NCI-H226 (cell line): ENCODE measurements at places on chromosomes 5 and 9.
A peak's percentile ranks its signal among the peaks of the same experiment; 100 is the strongest.

- DNase-seq, result no peak
These were observed 84.3 kb downstream of the DNAH5 start for GRCh38 chr5:13860146-13860545.

DNA sequence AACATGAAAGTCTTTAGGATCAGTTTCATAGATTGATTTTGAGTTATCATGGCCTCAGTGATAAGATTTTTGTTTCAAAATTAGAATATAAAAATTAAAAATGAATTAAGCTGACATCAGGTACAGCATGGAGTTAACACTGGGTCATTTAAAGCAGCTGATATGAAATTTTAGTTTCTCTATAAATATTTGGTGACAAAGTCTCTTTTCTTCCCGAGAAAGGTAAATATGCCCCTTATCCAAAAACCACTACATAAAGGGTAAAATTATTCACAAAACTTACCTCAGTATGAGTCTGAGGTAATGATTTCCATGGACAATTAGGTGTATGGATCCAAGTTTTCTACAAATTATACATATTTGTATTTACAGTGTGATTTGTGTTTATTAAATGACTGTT is 121.5 kb upstream of the PJA2 start:
- no peak for DNase-seq

- no peak for DNase-seq
These were observed 7.6 kb upstream of the UHRF2 start for GRCh38 chr9:6405371-6405770.

DNA sequence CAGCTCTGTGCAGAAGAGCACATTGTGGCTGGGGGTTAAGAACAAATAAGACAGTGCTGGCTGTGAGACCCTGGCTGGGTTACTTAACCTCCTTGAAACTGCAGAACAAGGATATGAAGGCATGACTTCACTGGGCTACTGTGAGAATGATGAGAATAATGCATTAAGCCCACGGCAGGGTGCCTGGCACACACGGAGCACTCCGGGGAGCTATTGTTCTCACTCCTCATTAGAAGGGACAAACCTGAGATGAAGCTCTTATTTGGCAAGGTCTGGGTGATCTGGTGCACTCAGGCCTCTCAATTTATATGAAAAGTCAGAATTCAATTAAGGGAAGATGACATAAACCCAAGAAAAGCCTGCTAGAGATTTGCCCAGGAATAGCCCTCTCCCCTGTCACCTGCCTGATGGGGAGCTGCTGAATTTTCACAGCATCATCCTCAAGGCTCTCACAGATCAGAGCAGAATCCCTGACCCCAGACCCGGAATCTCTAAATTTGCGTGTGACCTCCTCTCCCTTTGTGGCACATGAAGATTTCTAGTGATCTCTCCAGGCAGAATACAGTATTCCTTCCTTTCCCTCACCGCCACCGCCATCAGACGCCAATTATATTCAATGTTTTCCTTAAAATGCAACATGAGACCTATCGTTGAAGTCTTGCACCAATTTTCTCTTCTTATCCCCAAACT is 102.1 kb downstream of the COL23A1 start:
- DNase-seq, result no peak

GRCh38 chr9:28868228-28868990 is 1295.1 kb upstream of the C9orf72 start:
- DNase-seq, result no peak

DNA sequence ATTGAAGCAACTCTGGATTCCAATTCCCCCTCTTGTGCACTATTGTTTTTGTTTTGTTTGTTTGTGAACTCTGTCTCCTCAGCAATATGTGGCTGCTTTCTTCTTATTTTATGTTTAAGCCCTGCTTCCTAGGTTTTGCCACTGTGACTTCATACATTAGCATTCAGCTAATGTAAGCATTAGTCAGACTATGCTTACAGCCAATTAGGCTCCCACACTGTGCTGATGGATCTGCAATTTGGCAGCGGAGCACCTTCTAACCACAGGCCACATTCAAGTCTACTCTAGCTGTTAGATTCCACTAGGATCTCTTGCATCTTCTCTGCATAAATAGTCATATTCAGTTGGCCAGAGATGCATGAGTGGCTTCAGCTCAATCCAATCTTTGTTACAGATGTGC is 9.6 kb upstream of the BICD2 start:
- DNase-seq, result peak; percentile 73

DNA sequence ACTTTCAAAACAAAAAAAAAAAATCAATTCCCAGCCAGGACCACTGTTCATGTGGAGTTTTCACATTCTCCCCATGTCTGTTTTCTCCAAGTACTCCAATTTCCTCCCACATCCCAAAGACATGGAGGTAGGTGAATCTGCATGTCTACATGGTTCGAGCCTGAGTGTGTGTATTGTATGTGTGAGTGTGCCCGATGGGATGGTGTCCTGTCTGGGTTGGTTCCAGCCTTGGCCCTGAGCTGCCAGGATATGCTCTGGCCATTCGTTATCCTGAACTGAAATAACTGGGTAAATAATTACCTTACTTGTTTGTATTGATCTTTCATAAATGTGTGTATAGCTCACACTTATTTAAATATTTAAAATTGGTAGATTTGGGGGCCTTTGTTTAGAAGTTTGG is 452.3 kb upstream of the RORB start:
- no peak for DNase-seq

DNA sequence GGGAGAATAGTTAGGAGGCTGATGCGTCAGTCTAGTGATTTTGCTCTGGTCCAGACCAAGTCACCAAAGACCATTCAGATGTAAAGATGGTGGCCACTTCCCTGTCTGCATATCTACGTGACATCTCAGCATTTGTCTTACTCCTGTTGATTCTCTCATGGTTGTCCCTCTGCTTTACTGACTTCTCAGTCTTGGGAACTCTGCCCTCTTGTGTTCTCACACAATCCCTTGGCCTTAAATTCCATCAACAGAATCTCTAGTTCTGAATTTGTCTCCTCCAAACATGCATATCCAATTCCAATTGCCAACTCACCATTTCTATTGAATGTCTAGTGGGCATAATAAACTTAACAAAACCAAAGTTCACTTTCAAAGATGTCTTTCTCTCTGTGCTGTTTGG is 147.8 kb downstream of the SLC24A2 start:
- no peak for DNase-seq

DNA sequence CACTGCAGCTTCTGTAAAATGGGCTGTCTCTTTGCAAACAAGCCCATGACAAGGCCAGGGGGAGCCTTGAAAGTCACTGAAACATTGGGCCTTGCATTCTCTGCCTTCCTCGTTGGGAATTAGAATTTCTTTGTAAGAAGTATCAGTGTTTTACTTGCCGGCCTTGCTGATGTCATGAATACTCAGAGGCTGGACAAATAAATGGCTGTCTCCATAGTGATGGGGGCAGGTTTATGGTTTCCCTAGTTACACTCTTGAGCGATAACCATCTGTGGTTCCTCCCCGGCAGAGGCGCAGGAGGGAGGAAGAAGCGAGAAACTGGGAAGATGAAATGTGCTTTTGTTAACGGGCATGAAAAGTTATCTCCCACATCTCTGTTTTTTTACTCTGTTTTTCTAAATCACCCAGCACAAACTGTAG is 272.7 kb upstream of the PANK3 start:
- no peak for DNase-seq

DNA sequence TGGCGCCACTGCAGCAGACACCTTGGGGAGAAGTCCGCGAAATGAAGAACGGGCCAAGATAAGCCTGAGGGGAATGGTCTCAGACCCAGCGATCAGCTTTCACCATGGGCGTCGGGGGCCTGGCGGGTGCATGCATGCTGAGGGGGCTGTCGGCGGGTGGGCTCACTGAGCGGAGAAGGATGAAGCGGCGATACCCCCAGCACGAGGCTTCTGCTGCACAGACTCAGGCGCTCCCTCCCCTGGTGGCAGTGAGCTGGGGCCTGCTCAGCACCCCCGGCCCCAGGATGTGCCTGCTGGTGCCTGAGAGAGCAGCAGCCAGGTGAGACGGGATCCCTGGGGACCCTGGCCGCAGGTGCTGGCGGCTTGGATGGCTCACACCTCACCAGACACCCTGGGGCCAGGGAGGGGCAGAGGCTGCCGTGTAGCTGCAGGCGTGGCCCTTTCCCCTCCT is 31.2 kb downstream of the CEP72 start:
- DNase-seq, result no peak

- peak; percentile 31 for DNase-seq
These were observed 23.5 kb downstream of the NMRK1 start for GRCh38 chr9:75064307-75065025.

- DNase-seq, result no peak
These were observed 48.7 kb downstream of the CAMSAP1 start for GRCh38 chr9:135858491-135859185.

DNA sequence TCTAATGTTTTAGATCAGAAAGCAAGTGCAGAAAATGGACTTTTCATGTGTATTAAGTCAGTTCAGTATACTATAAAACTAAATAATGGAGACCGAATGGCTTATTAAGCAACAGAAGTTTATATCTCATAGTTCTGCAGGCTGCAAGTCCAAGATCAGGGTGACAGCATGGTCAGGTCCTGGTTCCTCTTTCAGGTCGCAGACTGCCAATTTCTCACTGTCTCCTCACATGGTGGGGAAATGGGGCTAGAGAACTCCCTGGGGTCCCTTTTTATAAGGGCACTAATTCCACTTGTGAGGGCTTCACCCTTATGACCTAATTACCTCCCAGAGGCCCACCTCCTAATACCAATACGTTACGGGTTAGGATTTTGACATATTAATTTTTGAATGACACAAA is 48.7 kb downstream of the RICTOR start:
- no peak for DNase-seq

DNA sequence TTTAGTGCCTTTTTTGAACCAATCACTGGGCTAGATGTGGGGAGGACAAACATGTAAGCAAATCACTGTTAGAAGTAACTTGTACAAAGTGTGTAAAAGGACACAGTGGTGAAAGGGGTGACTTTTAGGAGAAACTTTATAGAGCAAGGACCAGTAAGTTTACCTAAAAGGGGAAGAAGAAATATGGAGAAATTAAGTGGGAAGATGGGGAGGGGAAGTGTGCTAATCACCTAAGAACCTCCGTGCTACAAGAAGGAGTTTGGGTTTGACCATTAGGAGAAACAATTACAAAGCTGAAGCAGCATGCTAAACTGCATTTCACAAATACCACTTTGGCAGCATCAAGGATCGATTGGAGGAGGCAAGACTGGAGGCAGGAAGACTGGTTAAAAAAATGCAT is 17.3 kb downstream of the ITGA1 start:
- DNase-seq, result no peak

GRCh38 chr5:68932830-68933434 is 160.9 kb upstream of the SLC30A5 start:
- no peak for DNase-seq

GRCh38 chr9:3862561-3862960 is 336.8 kb upstream of the RFX3 start:
- DNase-seq, result no peak

- no peak for DNase-seq
These were observed 45.9 kb upstream of the APC start for GRCh38 chr5:112691758-112692157.
